ENCODE measurements at places on chromosomes 12 and 14.

DNA sequence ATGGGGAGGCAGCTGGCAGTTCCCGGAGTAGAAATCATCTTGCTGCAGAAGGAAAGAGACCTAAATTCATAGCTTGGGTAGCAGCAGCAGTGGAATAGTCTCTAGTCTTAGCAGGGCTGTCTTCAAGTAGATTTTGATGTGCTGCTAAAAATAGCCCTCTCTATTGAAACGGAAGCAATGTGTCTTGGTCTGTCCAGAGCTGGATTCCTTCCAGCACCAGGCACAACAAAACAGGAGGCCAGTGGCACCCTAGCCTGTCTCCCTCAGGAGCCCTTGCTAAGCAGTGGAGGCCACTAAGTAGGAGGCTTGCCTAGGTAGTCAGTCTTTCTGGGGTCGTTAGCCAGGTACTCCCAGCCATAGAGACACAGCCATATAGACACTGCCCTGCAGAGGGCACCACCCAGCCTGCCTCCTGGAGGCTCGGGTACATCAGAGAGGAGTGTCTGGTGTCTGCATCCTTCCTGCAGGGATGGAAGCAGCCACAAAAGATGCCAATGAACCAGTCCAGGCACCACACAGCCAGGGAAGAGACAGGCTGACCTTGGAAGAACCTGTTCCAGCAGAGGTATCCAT is 97.5 kb downstream of the CRACR2A start:
- no peak for DNase-seq

GRCh38 chr12:127802271-127802670 is 464.7 kb upstream of the TMEM132C start:
- no peak for DNase-seq

DNA sequence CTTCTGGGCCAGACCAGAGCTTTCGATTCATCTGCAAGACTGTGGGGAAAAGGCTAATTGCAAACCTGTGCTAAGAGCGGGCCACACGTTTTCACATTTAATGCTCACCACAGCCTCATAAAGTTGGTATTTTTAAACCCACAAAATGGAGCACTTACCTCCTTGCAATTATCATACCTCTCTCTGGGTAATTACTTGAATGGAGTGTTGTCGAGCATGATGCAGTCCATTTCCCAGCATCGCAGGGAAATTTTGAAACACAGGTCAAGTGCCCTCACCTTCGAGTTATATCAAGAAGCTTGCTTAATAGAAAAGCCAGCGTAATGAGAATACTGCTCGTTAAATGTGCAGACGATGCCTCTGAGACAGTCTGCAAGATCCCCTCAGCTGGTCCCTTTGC is 8.8 kb upstream of the IFI27L2 start:
- no peak for DNase-seq

- no peak for DNase-seq
Observed at GRCh38 chr14:60195179-60195810, 30.1 kb upstream of the DHRS7 start.

DNA sequence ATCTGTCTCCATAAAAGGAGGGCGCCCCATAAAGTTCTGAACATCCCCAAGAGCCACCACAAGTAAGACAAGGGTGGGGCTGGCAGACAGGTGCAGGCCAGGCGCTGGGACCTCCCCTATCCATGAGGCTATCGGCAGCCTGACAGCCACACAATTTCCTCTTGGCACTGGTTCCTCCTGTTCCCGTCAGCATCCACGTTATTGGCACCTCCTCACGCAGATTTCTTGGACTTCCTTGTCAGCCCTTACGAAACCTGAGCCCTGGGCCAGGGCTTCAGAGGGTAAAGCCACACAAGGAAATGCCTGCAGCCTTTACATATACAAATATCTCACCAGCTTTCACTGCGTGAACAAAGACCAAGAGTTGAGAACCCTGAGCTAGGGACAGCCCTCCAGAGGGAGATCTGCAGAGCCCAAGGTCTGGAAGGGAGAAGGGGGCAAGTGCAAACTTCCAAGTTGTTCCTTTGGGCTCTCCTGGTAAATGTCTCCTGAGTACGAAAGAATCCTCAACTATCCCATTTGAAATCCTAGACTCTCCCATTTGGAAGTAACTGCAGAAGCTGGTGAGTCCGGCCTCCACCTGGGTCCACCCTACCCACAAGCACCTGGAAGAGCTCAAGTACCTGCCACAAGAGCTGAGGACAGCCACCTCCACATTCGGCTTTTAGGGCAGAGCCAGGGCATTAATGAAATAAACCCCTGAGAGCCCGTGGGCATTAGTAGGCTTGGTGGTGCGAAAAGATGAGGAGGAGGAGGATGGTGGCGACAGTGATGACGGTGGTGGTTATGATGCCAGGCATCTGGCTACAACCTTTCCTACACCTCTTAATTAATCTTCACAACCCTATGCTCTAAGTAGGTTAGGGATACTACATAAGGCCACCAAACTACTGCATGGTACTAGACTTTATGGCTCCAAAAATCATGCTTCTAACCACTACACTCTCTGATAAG is 5.5 kb upstream of the TC2N start:
- no peak for DNase-seq
